ENCODE measurements at places on chromosomes 1 and 21.

GRCh38 chr1:119935373-119935772 lies 39.1 kb upstream of the ADAM30 start:
- DNase-seq: no peak

- DNase-seq: peak; percentile 50
Observed at GRCh38 chr1:161227196-161227871, 1.5 kb downstream of the TOMM40L start.

DNA sequence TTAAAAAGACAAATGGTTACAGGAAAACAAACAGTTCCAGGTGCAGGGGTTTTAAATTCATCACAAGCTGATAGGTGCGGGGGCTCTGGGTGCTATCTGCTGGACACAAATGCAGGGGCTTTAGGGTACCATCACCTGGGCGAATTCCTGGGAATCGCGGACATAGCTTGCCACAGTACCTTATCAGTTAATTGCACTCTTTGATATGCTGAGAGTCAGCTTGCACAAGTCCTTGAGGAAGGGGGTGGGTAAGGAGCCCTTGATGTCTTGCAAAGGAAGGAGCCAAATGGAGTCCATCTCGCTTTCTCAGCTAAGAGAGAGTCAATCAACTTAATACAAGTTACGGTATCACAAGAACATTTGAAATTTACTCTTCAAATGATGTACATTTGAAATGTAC lies 25.4 kb upstream of the TMEM54 start:
- no peak for DNase-seq

DNA sequence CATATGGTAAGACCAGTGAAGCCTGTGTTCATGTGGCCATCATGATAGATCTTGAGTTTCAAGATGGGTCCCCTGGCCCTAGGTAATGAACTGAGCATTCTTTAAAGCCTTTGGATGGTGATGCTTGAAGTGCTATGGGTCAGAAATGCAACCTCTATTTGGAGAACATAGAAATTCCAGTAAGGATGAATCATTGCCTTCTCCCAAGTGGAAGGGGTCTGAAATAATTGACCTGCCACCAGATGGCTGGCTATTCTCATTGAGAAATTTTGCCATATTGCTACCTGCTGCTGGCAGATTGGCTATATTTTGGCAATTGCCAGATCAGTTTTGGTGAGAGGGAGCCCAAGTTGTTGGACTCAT lies 739 bp upstream of the IFI6 start:
- no peak for DNase-seq
